ENCODE measurements at places on chromosomes 13 and 19.

DNA sequence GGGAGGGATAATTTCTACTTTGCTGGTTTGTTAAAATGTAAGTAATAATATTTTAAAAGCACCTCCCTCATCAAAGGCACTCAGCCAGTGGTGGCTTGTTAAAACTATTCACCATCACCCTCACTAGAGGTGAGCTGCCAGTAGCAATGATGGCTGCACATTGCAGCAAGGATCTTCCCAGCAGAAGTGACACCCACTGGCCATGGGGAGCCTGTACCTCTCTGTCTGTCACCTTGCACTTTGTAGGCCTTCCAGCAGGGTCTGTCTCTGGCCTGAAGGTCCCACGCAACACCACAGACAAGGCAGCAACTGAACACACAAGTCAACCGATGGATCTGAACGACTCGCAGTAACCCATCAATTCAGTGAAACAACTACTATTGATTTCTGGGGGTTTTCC, 47.3 kb upstream of the C13orf42 start:
- DNase-seq: no peak

DNA sequence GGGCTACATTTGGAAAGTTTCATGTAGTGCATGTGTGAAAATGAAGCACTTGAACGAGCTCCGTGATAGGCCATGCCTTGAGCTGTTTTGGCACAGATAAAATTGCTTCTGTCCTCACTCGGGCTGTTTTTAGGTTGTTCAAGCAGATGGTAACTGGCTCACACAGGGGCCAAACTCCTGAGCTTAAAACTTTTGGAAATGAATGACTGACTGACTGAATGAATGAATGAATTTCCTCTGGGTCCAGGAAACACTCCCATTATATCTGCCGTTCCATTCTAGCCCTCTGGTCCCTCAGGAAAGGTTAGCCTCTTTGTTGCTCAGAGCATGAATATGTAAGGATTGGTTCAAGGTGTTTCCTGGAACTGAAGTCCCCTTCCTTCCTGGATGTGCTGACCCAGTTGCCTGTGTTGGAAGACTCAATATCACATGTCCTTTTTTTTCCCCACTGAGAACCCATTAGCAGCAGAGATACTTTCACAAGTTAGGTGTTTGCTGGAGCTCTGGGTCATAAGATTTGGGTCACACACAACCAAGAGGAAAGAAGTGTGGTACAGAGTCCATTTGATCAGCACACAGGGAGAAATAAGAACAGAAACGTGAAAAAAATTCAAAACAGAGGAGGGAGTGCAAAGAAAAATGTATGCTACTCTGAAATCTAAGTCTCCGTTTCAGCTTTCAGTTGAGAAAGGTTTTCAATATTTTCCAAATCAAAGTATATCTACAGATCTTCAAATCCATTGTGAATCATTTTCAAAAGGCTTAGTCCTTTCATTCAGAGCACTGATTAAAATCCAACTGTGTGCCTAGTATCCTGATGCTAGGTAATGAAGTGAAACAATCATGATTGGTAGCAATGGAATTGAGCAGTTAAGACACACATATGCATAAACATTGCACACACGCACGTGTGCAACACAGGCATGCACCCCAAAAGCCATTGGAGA, 18.9 kb downstream of the MBNL2 start:
- no peak for DNase-seq

- no peak for DNase-seq
Observed at GRCh38 chr13:29817604-29818378, 32.6 kb downstream of the UBL3 start.

- DNase-seq: no peak
Observed at GRCh38 chr13:63704521-63704920, 2288.9 kb upstream of the PCDH20 start.

All from CMK (cell line).